Fibroblast of skin of scalp (primary cell): ENCODE measurements at places on chromosomes 1 and 21.
A peak's percentile ranks its signal among the peaks of the same experiment; 100 is the strongest.

GRCh38 chr1:69919129-69919921 lies 286.1 kb downstream of the LRRC40 start:
- no peak for DNase-seq

GRCh38 chr1:21217812-21218596 lies 41.3 kb upstream of the EIF4G3 start:
- DNase-seq = peak; percentile 37

- peak; percentile 95 for DNase-seq
Observed at GRCh38 chr1:236603991-236604904, at the start of gene HEATR1. Gene HEATR1, minus strand, starts transcription at chr1:236604516. Its CDS starts 421 bp downstream, at chr1:236604095.

- DNase-seq = no peak
Observed at GRCh38 chr1:203549309-203549708, 55.4 kb downstream of the OPTC start.

- no peak for DNase-seq
Observed at GRCh38 chr1:116919802-116920201, 10.1 kb downstream of the PTGFRN start.

- DNase-seq = no peak
Observed at GRCh38 chr21:36792505-36792967, 93.6 kb downstream of the SIM2 start.

- DNase-seq = no peak
Observed at GRCh38 chr1:218165701-218166114, 119.4 kb upstream of the RRP15 start.

- DNase-seq = no peak
Observed at GRCh38 chr1:10772711-10773110, 23.7 kb downstream of the CASZ1 start.

- peak; percentile 96 for DNase-seq
Observed at GRCh38 chr21:38297194-38297631, 40.4 kb downstream of the KCNJ15 start.

DNA sequence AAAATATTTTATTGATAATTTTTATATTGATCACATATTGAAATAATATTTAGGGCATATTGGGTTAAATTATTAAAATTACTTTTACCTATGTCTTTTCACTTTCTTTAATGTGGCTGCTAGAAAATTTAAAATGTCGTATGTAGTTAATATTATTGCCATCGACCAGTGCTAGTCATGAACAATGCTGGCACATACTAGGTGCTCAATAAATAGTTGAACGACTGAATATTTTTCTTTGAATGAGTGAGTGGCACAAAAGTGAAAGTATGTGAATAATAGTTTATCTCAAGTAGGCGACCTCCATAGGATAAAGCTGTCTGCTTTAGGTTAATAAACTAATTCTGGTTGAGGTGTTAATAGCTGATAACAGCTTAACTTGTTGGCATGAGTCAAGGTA lies 150.8 kb upstream of the FGGY start:
- no peak for DNase-seq

DNA sequence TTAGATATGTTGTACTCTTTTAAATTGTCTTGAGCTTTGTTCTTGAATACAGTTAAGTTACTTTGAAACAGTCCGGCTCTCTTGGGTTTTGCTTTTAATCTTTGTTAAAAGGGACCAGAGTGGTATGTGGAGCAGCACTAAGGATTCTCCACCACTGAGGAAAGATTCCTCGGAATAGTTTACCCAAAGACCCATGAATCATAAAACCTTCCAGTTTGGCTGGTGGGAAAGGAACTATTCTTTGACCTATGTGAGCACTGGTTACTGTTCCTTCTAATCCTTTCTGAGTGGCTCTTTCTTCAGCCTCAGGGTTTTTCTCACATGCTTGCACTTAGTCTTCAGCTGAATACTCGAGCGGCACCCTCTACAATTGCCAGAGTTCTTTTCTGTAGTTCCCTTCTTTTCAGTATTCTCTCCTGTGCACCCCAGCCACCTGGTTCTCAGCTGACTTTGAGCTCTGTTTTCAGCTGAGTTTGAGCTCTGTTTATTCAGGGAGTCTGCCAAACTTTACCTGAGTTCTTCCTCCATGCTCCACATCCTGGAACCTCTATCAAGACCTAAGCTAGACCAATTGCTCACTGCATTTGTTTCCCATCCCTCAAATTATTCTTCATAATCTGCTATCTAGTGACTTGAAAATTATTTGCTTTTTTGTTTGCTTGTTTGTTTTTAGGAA lies 253.8 kb upstream of the PLXNA2 start:
- no peak for DNase-seq

DNA sequence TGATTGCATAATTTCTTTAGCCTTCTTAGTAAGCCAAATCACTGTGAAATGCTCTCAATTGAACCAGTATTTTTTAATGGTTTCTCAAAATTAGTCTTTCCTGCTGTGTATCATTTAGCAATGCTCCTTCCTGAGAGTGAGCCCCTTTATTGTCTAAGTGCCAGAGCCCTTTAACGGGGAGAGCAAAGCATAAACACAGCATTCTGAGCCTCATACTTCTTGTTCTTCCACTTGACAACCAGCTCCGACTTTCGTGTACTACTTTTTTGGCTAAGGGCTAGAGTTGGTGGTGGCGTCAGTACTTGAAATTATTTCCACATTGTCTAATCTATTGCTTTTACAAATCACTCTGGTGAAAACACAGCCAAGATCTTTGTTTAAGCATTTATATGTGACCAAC lies 299.0 kb downstream of the TPR start:
- DNase-seq = no peak

DNA sequence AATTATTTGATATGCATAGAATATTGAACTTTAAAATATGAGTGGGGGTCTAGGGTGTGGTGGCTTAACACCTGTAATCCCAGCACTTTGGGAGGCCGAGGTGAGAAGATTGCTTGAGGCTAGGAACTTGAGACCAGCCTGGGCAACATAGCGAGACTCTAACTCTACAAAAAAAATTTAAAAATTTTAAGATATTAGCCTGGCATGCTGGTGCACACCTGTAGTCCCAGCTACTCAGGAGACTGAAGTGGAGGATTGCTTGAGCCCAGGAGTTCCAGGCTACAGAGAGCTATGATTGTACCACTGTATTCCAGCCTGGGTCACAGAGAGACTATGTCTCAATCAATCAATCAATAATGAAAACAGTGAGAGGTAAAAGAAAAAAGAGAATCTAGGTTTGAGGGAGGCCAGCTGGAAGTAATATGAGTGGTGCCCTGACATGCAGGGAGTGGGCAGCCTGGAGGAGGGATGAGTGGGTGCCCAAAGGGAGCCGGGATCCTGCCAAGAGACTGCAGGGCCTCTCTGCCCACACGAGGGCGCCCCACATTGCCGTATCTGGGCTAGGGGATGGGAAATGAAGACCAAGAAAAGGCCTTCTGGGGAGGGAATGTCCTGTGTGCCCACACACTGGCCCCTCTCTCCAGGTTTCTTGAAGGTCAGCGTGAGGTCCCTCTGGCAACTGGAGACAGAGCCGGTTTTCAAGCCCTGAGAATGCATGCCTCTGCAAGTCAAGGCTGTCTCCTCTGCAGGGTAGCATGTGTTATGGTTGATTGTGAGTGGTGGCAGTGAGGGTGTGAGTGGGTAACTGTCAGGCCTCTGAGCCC lies 93.9 kb upstream of the PPM1J start:
- DNase-seq = peak; percentile 61

DNA sequence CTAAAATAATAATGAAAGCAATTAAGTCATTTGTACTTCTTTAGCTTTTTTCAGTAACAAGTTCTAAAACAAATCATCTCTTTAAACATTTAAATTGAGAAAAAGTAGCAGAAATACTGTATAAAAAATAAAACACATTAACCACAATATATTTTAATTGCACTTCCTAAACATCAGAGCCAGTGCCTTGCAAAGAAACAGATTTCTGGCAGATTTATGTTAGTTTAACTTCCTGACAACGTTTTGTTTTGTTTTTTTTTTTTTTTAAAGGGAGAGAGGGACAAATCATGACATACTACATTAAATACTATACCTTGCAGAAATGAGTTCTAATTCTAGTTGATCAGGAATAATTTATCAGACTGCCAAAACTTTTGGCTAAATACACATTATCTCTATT lies 11.2 kb downstream of the TMEM59 start:
- no peak for DNase-seq

DNA sequence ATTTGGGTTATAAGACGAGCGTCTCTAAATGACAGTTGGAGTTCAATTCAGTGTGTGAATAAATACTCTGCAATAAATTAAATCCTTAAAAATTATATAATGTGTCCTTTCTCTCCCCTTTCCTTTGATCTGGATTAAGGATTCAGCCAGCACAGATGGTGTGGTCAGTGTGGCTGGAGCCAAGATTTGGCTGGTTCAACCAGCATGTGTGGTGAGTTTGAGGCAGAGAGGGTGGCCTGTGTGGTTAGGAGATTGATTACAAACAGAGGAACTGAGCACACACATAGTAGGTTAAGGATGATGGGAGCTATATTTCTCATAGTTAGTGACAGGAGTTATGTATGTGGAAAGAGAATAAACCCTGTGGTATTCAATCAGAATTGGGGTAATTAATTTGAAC lies 14.2 kb upstream of the AMIGO1 start:
- no peak for DNase-seq

DNA sequence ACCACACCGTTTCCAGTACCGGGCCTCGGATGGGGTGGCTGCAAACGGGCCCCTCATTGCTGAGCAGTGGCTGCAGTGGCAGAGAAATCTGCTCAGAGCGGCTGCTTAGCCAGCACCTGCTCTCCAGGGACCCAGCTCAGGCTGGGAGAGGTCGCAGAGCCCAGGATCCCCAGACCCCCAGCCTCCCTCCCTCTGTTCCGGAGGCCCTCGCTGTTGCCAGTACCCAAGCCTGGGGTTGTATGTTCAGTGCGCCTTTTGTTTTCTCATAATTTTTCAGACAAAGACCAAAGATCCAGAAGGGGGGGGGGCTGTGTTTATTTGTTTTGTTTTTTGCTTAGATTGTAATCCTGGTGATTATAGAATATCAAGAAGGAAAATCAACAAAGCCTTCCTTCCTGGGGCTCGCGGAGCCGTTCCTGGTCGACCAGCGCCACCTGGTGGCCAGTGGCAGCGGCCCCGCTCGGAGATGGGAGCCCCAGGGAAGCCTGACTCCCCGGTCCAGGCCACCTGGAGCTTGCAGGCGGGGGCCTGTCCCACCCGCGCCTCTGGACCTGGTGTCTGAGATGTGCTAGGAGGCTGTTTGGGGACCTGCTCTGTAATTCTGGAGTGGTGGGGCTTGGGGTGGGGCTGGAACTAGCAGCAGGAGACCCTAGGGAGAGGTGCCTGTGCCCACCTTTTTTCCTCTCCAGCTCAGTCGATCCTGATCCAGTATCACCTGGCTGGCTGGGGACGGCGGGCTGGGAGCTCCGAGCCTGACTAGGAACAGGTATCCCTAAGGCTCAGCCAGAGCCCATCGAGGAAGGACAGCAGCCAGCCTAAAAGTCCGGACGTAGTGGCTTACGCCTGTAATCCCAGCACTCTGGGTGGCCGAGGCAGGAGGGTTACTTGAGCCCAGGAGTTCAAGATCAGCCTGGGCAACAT lies 123.9 kb upstream of the VAMP3 start:
- peak; percentile 44 for DNase-seq

GRCh38 chr21:18985584-18985983 lies 582.0 kb upstream of the TMPRSS15 start:
- DNase-seq = no peak

DNA sequence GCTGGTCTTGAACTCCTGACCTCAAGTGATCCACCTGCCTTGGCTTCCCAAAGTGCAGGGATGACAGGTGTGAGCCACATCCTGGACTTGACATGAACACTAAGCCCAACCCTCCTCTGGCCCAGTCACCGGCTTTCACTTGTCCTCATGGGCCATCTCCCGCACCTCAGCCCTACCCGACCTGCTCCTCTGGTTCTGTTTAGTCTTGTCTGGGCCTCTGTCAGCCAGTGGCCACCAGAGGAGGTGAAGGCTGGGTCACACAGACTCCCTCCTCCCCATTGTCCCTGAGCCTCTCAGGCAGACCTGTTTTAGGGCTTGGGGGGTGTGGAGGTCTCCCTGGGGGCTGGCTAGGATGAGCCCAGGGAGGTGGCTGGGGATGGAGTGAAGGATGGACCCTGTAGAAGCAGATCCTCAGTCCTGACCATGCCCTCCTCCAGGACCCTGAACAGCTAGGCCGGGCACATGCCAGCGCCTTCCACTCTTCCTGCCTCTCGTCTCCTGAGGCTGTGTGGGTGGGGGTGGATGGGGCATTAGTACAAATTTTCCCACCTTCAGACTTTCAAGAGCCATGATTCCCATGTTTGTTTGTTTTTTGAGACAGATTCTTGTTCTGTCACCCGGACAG lies 26.1 kb upstream of the UMODL1 start:
- DNase-seq = no peak

GRCh38 chr21:32599526-32599925 lies 12.7 kb downstream of the CFAP298 start:
- no peak for DNase-seq

DNA sequence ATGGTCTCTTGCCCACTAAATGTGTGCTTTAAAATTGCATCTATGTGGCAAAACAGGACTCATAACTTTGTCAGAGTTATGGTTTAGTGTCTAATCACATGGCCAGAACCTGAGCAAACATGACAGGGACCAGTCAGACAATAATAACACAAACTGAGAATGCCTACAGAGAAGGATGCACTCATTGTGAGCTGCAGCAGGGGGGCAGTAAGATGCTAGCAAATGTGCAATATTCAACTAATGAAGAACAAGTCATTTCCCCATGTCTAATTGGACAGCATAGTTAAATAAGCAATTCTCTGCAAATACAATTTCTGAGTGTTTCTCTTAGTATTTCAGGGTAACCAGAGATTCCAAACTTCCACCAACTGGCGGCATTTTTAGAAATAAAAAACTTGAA lies 30.8 kb downstream of the SPAG17 start:
- peak; percentile 56 for DNase-seq

DNA sequence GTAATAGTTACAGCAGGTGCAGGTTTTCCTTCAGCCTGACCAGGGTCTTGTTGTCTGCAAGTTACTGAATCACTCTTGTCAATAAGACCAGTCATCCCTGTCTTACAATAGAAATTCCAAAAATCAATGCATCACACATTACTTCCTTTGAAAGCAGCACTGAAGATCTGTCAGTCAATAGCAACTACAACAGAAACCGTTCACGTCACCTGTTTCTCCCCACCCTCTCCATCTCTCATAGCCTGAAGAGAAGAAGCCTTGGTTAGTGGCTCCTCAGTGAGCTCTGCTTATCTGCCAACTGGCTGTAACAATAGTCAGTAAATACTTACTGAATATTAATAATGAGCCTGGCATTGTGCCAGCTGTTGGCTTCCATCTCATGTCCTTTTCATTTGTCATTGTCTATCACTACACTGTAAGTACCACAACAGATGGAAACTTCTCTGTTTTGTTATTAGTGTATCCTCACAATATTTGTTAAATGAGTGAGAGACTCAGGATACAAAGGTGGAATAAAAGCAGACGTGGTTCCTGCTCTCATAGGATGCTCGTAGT lies 195.2 kb downstream of the S1PR1 start:
- no peak for DNase-seq

- DNase-seq = no peak
Observed at GRCh38 chr1:60102267-60103061, 28.9 kb upstream of the C1orf87 start.

GRCh38 chr1:200172311-200172710 lies 144.8 kb downstream of the NR5A2 start:
- DNase-seq = peak; percentile 46

- DNase-seq = no peak
Observed at GRCh38 chr1:7702365-7702764, 68.7 kb upstream of the VAMP3 start.
